Cortex of kidney (tissue), 1 donor: ENCODE measurements at places on chromosomes 16 and 17.

DNA sequence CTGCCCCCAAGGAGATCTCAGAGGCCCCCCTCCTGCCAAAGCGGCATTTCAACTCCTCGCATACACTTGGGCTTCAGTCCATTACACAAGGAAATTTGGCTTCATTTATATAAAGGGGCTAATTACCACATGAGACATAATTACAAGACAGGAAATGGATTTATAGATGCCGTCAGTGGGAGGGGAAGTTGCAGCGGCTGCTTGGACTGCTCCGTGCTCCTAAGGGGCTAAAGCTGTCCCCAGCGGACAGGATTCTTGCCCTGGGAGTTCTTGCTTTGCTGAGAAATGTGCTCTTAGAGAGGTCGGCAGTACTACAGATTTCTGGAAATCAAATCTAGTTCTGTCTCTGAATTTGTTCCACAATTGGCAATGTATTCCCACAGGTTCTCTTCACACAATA, 57.2 kb upstream of the NLK start:
- DNase-seq: no peak

GRCh38 chr16:69481901-69482341, 57.5 kb downstream of the CYB5B start:
- DNase-seq: no peak

- DNase-seq: no peak
These were observed 1.8 kb downstream of the CCL22 start for GRCh38 chr16:57360321-57360935.

DNA sequence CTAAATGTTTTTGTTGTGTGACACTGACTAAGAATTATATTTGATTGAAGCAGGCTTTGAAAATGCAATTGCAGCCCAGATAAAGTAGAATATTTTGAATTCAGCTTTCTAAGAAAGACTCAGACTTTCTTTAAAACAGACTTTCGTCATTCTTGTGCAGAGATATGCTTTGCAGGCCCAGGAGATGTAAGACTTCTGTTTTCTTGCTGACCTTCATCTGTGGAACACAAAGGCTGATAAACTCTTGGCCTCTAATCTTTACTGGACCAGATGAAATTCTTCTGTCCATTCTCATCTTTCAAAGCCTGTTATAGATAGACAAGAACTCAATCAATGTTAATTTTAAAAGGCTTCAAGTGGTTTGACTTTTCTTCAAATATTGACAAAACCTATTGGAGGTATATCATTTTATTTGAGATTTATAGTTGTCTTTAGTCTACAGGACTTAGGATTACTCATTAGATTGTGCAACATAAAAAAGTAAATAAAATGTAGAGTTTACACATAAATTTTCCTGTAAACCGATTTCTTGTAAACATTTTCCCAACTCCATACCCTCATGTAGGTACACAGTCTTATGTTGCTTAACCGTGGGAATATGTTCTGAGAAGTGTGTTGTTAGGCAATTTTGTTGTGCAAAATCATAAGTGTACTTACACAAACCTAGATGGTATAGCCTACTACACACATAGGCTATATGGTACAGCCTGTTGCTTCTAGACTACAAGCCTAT, 94.2 kb downstream of the MAP2K4 start:
- DNase-seq: no peak

- no peak for DNase-seq
These were observed 1.1 kb upstream of the MYH11 start for GRCh38 chr16:15857724-15858560.

GRCh38 chr16:1331712-1332617, 1.5 kb upstream of the BAIAP3 start:
- DNase-seq: no peak

- DNase-seq: no peak
These were observed 21.7 kb upstream of the SMURF2 start for GRCh38 chr17:64683796-64684195.

GRCh38 chr16:67268136-67268579, 11.2 kb upstream of the PLEKHG4 start:
- no peak for DNase-seq

DNA sequence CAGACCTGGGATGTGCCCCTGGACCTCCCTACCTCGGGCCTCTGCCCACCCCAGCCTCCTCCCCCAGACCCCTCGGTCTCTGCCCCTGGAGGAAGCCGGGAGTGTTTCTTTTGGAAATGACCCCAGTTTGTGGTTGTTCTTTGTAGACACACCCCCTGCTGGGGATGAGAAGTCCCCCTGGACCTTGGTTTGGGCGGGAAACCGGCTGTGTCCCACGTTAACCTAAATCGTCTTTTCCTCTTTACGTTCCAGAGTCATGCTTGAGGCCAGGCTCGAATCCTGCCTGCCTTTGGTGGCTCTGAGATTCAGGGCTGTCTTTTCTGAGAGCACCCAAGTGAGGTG, 116.6 kb downstream of the METRNL start:
- no peak for DNase-seq

GRCh38 chr16:72313903-72314302, 141.9 kb upstream of the PMFBP1 start:
- DNase-seq: no peak

- DNase-seq: no peak
These were observed 14.7 kb downstream of the TOM1L2 start for GRCh38 chr17:17957584-17957916.

DNA sequence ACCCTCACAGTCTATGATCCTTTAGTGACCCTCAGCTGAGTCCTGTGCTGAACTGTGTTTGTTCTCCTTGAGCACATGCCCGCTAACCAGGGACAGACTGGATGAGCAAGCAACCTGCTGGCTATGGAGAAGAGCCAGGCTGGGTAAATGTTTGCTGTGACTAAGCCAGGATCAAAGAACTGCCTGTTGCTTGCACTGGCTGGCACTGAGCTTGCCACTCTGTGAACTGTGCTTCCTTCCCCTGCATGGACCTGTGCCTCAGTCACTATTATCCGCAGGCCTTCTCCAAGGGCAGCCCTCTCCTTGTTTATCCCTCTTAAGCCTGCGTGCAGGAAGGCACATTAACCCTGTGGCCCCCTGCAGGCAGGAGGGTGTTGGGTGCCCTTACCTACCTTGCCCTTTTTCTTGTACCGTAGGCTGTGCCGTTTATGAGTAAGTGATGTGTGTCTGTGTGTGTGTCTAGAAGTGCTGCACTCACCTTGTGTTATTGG, 7.4 kb downstream of the PNPO start:
- DNase-seq: no peak

GRCh38 chr17:73360961-73361761, 49.4 kb upstream of the CDC42EP4 start:
- no peak for DNase-seq

GRCh38 chr17:37393352-37393751, 13.3 kb downstream of the ACACA start:
- DNase-seq: no peak

DNA sequence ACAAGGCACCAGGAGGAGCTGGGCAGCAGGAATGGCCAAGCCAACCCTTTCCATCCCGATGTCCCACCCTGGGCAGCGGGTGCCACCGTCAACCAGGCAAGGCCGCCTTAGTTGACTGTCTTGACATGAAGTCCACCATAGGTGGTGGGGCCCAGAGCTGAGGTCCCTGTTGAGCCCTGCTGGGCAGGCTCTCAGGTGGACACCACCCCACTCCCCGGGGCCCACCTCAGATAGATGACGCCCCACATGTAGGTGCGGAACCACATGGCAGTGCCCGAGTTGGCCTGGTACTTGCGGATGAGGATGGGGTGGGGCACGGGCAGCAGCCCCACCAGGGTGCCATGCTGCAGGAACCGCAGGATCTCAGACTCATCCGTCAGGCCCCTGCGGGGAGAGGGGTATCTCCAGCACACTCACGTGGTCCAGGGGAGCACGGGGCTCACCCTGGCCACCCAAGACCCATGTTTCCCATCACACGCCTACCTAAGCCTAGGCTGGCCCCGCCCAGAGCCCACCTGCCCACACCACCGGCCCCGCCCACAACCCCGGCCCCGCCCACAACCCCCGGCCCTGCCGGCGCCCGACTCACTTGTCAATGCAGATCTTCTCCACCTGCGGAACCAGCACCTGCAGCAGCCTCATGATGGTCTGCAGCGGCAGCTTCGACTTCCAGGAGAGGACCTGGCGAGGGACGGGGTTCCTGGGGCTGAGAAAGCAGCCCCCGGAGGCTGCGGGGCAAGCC, 16.2 kb downstream of the OTOP3 start:
- no peak for DNase-seq

DNA sequence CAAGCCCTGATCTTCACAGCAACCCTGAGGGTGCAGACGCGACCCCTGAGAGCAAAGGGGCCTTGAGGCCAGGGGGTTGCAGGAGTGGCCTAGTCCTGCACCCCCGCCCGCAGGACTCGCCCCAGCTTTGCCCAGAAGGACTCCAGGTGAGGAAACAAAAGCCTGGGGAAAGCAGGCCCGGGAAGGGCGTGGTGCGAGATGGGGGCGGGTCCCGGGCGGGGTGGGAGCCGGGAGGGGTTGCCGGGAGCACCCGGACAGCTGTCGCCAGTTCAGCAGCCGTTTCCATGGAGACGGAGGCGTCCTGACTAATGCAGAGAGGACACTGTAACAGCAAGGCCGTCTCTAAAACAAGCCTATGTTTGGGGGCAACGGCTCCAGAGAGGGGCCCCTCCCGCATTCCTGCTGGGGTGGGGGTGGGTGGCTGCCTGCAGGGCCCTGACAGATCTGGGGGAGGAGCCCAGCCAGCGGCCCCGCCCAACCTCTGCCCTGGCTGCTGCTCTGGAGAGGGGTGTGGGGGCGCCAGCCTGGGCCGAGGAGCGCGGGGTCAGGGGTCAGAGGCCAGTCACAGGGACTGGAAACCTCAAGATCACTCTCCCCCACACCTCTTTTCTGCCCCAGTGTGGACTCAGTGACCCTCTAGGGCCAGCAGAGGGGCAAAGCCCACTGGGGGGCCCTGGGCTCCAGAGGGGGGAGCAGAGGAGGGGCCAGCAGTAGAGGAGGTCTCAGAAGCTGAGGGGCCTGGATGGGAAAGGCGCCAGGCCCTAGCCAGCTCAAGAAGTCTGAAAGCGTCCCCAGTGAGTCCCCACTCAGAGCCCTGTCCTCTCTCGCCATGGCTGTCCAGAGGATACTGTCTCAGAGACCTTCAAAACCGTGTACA, 3.1 kb upstream of the TPPP3 start:
- DNase-seq: no peak

- no peak for DNase-seq
These were observed 27.1 kb upstream of the CRYBA1 start for GRCh38 chr17:29219378-29220047.

DNA sequence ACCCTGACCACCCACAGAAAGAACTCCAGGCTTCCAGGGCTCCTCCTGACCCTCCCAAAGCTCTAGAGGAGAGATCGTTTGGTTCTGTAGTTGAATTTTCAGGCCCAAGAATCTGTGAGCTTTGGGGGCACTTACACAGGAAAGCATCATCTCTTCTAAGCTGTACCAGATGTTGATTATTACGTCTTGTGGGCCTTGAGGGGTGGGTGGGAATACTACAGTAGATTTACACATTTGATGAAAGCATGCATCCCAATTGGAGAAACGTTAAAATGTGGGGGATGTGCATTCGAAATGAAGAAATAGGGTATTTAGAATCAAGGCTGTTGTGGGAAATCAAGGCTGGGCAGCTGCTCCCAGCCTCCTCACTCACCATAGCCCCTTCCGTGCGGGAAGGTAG, 61.9 kb downstream of the MGAT5B start:
- DNase-seq: no peak

DNA sequence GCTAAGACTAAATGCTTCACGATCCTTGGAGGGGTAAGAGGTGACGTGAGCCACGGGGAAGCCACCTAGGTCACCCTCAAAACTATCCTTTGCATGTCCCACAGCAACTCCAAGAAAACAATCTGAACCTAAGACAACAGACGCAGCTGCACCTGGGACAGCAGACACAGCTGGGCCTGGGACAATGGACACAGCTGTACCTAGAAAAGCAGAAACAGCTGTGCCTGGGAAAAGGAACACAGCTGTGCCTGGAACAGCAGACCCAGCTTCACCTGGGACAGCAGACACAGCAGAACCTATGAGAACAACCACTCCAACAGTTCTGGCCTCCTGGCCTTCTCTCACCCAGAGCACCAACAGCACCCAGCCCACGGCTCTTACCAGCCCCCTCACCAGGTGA, 11.7 kb upstream of the CD300LD start:
- no peak for DNase-seq

DNA sequence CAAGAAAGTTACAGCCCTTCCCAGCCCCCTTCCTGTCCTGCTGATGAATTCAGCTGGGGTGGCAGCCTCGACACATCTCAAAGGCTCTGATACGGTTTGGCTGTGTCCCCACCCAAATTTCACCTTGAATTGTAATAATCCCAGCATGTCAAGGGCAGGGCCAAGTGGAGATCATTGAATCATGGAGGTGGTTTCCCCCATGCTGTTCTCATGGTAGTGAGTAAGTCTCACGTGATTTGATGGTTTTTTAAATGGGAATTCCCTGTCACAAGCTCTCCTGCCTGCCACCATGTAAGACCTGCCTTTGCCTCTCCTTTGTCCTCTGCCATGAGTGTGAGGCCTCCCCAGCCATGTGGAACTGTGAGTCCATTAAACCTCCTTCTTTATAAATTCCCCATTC, 163.2 kb upstream of the FOXF1 start:
- DNase-seq: no peak

DNA sequence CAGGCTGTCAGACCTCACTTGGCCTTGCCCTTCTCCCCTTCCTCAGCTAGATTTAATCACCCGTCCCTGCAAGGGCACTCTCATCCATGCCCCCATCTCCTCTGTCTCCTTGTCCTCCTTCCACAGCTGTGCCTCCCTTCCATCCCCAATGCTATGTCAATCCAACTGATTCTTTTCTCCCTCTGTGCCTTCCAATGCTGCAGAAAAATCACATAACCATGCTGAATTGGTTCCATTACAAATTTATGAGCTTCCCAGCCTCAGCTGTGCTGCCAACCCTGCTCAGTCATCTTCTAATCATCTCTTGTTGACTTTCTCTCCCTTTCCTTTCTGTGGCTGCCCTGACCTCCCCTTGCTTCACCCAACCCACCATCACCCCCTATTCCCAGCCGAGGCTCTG, 56.3 kb upstream of the PIRT start:
- no peak for DNase-seq

DNA sequence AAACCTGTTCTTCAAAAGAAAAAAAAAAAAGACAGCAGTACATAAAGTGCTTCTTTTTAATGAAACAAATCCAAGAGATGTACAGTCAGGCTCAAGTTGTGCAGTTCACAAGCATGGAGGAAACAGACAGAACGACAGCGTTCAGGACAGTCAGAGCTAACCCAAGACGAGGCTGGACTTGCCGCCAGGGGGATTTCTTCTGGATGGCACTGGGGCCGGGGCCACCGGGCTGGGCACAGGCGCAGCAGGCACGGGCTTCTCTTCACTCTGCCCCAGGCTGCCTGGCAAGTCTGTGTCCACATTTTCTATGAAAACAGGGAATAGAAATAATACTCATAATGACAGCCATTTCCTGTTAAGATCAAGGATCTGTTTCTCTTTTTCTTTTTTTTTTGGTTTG, 4.4 kb upstream of the NT5C start:
- DNase-seq: no peak

DNA sequence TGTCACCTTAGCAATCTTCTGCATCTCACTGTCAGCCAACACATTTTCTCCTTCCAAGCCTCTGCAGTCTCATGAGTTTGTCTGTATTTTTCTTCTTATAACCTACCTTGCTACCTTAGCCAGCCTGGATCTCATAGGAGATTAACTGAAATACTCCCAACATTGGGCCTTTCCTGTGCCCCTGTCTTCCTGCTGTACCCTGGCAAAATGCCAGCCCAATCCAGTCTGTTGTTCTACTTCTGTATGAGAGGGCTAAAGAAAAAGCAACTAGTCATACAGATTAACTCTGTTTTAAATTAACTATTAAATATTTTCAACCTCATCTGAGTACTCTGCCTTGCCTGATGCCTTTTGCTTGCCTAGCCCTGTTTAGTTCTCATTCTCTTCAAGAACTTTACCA, 18.4 kb downstream of the GOSR1 start:
- DNase-seq: no peak
